ENCODE measurements at places on chromosomes 11 and 22.

- no peak for DNase-seq
Observed at GRCh38 chr22:42134100-42135020, 3.8 kb upstream of the CYP2D6 start.

DNA sequence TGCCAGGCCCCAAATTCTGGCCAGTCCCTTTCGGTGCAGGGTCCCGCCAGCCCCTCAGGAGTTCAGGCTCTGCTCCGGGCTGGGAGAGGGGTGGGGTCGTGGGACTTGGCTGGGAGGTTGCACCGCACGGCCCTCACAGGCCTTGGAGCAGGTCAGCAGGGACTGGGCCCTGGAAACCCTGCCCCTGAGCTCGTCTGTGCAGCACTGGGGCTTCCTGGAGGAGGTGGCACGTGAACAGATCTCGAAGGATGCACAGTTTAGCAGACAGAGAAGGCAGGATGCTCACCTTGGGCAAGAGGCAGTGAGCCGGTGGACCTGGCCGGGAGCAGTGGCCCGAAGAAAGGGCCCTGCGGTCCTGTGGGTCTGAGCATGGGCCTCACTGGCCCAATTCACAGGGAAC lies 70.0 kb downstream of the WNT7B start:
- no peak for DNase-seq

DNA sequence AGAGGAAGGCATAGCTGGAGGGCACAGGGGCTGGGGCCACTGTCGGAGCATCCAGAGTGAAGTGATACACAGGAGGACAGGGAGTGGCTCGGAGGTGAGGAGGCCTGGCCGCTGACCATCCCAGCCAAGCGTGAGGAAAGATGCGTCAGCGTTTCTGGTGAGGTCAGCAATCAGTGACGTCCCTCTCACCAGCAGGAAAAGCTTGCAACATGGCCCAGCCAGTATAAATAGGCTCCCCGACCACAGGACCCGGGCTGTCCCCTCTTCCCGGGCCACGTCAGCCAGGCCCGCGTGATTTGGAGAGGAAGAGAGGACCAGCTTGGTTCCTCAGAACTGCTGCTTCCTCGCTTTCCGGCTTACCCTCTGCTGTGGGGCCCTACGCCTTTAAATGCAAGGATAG lies 4.2 kb upstream of the OSM start:
- no peak for DNase-seq

DNA sequence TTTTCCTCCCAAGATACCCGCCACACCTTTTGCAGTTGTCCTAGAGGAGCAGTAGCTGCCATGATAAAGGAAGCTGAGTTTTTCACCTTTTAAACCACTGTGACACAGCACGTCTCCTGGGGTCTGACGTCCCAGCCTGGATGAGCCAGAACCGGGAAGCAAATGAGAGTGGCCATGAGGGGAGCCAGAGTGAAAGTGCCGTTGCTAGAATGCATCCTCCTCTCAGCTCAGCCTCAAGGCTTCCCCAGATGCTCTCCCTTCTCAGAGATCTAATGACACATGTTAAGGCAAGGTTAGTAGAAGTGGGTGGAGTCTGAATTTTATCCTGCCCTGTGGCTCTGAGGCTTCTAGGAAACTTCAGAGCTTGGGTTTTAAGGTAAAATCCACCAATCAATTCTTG lies 23.4 kb upstream of the HTR3A start:
- DNase-seq = no peak

GRCh38 chr11:23263466-23263865 lies 403.2 kb upstream of the CCDC179 start:
- DNase-seq = no peak

- DNase-seq = peak; percentile 95
Observed at GRCh38 chr22:41688365-41689211, at the start of gene SNU13. SNU13 (minus strand) TSS chr22:41688867; CDS start chr22:41688796, 71 bp downstream.

GRCh38 chr11:110855191-110855590 lies 143.0 kb upstream of the ARHGAP20 start:
- no peak for DNase-seq

- DNase-seq = no peak
Observed at GRCh38 chr11:78539506-78539905, 35.2 kb downstream of the NARS2 start.

DNA sequence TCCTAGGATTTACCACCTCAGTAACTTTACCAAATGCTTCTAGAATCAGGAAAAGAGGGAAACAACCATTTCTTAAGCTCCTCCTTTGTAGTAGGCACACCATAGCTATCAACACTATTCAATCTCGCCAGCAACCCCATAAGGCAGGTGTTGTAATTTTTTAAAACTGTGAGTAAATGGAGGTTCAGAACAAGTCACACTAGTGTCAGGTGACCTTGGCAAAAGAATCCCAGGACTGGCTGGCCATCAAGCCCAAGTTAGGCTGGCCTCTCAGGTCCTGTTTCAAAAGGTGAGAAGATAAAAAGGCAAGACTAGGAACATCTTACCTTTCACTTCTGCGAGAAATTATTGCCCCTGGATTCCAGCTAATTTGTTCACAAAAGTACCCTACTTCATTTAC lies 713 bp downstream of the TOP3B start:
- no peak for DNase-seq

DNA sequence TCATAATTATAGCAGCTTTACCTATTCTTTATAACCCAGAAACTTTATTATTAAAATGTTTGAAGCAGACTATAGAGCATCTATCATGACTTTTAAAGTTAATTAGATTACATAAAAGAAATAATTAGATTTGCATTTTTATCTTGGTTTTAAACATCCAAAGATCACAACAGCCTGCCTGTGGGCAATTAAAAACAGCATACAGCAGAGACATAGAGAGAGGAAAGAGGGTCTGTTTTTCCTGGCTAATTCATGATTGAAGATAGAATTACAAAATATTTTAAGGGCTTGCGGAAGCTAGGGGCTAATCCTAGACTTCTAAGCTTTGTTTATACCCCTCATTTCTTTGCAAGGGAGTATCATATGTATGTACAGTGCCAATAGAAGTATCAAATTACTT lies 178.1 kb downstream of the SOX6 start:
- no peak for DNase-seq

DNA sequence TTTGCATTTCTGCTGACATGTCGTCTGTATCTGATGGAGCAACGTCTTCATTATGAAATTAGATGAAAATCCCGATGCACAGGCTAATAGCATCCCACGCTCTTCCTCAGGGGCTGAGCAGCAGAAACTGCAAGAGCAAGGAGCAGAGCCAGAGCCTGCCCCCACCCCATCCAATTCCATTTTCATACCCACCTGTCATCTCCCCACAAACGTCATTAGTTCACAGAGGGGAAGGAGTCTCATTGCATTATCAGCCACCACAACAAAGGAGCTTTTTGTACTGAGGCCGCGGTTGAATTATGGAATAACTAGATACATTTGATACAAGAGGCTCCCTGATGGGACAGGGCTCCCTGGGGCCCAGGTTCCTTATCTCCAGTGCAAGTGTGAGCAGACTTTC lies 515.0 kb downstream of the NTM start:
- no peak for DNase-seq

GRCh38 chr22:45096256-45096907 lies 67.3 kb upstream of the NUP50 start:
- DNase-seq = no peak

DNA sequence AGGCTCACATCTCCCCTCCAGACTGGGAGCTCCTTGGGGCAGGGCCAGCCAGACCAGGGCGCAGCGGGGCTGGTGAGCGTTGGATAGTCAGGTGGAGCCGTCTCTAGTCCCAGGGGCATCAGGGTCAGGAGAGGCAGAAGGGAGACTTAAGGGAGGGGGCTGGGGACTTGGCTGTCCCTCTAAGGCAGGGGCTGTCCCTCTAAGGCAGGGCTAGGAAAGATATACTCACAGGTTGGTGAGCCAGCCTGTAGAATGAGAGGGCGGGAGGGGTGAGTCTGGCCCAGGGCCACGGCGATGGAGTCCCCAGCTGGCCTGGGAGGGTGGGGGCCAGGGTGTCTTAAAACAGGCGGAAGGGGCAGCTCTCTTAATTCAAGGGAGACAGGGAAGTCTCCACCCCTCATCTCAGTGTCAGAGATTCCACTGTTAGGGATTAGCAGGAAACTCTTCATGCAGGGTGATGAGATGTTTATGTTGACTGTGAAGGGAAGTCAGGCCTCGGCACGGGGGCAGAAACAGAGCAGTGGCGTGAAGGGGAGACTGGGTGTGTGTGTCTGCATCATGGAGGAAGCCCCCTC lies 11.3 kb downstream of the P2RY2 start:
- peak; percentile 59 for DNase-seq

DNA sequence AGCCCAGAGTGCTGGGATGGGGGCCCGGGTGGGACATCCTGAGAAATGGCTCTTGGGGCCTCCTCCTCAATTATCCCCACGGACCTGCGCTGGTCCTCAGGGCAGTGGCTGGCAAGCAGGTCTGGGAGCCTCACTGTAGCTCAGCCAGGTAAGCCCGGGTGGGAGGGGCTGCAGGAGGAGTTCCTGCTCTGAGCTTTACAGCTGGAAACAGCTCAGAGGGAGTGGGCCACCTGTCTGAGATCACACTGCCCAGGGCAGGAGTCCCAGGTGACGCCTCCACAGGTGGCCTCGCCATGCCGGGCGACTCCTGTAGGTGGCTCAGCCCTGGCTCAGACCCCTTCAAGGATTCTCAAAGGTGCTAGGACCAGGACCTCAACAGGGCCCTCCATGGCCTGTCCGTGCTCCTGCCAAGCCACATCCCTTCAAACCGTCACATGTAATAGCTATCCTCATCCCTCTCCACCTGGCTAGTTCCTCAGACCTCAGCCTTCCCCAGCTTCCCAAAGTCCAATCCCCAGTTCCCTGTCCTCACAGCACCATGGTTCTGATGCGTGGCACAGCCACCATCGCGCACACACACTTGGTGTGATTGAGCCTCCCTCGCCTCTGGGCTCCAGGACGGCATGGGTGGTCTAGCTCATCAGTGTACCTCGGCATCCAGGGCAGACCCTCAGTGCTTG lies 3.6 kb upstream of the TSSK2 start:
- DNase-seq = no peak

GRCh38 chr11:99184146-99184545 lies 163.4 kb downstream of the CNTN5 start:
- DNase-seq = no peak

DNA sequence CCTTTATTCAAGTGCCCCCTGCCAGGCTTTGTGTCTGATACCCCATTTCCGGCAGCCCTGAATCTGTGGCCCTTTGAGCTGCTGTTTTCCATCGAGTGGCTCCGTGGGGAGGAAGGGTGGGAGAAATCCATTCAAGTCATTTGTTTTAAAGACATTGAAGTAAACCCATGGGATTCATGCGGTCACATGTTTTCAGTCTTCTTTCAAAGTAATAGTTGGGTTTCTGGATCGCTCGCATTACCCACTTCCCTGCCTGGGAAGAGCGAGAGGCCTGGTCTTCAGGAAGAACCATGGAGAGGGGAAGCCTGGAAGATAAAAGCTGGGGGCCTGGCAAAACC lies 14.4 kb downstream of the DAGLA start:
- DNase-seq = no peak

All from coronary artery (tissue), 2 donors.